ENCODE measurements at places on chromosomes 1 and 21.

GRCh38 chr1:204232526-204232925 lies 18.7 kb upstream of the GOLT1A start:
- no peak for DNase-seq

GRCh38 chr1:51829058-51829457 lies 49.5 kb downstream of the NRDC start:
- no peak for DNase-seq

DNA sequence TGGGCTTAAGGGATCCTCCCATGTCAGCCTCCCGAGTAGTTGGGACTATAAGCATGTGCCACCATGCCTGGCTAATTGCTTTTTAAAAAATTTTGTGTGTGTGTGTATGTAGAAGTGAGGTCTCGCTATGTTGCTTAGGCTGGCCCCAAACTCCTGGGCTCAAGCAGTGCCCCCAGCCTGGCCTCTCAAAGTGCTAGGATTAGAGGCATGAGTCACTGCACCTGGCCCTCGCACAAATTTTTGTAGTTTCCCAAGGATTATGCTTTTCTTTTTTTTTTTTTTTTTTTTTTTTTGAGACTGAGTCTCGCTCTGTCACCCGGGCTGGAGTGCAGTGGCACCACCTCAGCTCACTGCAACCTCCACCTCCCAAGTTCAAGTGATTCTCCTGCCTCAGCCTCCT lies 144.4 kb upstream of the HNRNPU start:
- no peak for DNase-seq

- DNase-seq = no peak
These were observed 50.6 kb downstream of the KIF26B start for GRCh38 chr1:245205396-245205795.

GRCh38 chr21:16587141-16587581 lies 857.4 kb downstream of the USP25 start:
- peak; percentile 35 for DNase-seq

- no peak for DNase-seq
These were observed 3.2 kb upstream of the IL10RB start for GRCh38 chr21:33262921-33263320.

DNA sequence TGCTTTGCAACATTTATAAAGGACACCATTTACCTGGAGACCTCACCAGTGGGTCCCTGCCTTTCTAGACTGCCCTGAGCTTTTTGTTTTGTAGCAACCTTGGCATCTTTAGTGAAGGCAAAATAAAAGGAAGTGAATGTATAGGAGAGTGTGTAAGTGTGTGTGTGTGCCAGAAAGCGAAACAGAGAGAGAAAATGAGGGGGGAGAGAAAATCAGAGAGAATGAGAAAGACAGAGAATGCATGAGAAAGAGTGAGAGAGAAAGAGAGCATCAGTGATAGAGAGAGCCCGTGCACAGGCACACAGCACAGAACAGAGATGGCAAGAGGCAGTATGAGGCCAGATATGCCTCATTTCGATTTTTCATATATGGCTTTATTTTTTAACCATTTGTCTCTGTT lies 57.5 kb downstream of the HSD3B1 start:
- no peak for DNase-seq

GRCh38 chr1:226553924-226554282 lies 5.3 kb downstream of the STUM start:
- DNase-seq = no peak

DNA sequence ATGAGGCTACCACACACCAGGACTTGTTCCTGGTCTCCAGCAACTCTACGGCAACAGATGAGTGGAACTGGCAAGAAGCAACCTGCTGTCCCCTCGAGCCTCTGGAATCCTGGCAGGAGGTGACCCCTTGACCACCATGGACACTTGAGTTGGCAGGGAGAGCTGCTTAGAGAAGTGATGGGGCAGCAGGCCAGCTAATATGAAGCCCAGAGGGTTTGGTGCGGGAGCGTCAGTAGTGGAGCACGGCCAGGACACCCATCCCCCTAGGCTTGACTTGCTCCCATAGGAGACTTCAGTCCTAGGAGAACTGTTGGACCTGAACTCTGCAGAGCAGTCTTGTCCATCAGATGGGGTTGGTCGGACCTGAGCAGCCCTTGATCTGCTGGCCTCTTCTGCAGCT lies 56.5 kb downstream of the CTH start:
- DNase-seq = no peak

GRCh38 chr1:29585656-29586055 lies 349.3 kb downstream of the PTPRU start:
- DNase-seq = no peak

GRCh38 chr1:102834688-102835320 lies 273.5 kb downstream of the COL11A1 start:
- DNase-seq = no peak

- DNase-seq = no peak
These were observed 15.5 kb downstream of the LEPR start for GRCh38 chr1:65435987-65436386.

- no peak for DNase-seq
These were observed 10.9 kb upstream of the SMG7 start for GRCh38 chr1:183461350-183461749.

DNA sequence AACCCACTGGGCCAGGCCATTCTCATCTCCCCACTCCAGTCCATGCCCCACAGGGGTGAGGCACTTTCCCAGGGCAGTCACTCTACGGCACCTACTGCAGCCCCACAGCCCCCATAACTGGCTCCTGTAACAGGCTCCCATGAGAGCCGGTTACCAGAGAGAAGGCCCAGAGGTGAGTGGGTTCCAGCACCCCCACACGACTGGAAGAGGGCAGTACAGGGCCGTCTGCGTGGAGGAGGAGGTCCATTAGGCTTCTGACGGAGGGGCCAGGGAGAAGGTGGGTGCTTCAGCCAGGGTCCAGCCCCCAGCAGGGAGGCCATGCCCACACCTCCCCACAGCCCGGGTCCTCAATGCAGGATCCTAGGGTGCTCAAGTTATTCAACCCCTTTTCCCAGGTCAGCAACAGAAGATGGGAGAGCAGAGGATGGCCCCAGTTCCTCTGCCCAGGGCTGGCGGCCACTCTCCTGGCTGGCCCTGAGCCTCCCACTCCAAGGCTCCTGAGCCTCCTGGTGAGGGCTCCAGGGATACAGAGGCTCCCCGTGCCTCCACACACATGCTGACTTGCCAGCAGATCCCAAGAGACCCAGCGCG lies 1.6 kb downstream of the ACAP3 start:
- DNase-seq = peak; percentile 56

- DNase-seq = peak; percentile 34
These were observed 165.8 kb upstream of the C1orf105 start for GRCh38 chr1:172254521-172255222.

GRCh38 chr1:16048573-16049189 lies 5.1 kb downstream of the CLCNKB start:
- DNase-seq = no peak

- DNase-seq = no peak
These were observed 11.7 kb downstream of the LAX1 start for GRCh38 chr1:203776636-203777035.

DNA sequence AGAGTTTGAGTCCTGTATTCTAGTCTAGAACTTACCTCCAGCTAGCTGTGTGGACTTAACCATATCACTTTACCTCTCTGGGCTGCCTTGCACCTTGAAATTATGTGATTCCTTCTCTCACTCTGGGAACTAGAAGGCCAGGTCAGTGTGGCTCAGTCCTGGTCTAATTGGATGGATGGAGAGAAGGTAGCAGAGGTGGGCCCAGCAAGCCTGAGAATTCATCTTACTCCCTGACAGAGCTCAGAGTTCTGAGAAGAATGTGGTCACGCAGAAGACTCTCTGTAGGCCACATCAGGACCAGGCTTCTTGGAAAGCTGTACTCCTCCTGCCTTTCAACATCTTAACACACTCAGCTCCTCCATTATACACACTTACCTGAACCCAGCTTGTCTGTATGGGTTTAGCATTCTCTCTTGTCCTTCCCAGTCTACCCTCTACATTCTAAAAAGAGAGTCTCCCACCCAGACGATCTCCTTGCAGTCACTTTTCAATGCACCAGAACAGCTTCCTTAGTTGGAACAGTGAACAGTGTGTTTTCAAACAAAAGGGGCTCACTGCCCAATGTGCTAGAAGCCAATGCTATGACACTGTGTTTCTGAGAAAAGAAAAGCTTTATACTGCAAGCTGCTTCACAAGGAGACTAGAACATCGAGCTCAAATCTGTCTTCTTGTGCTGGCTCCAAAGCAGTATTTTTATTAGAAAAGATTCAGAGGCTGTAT lies 60.5 kb downstream of the CAPN9 start:
- DNase-seq = no peak

GRCh38 chr1:151887028-151887427 lies 22.3 kb downstream of the THEM4 start:
- DNase-seq = no peak

DNA sequence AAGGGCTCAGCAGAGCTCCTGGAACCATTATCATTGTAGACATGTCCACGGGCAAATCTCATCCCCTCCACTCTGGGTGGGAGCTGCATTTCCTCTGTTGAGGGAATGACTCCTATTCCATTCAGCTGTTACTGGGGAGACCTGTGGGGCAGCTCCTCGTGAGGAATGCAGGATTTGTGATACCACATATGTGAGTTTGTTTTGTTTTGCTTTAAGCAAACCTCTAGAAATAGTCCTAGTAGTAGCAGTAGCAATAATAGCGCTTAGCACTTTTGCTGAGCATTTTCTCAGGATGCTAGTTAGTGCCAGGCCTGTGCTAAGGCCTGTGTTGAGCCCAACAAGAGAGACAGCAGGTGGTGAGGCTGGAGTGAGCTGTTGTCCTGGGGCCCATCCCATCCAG lies 10.8 kb downstream of the OLIG1 start:
- DNase-seq = no peak

DNA sequence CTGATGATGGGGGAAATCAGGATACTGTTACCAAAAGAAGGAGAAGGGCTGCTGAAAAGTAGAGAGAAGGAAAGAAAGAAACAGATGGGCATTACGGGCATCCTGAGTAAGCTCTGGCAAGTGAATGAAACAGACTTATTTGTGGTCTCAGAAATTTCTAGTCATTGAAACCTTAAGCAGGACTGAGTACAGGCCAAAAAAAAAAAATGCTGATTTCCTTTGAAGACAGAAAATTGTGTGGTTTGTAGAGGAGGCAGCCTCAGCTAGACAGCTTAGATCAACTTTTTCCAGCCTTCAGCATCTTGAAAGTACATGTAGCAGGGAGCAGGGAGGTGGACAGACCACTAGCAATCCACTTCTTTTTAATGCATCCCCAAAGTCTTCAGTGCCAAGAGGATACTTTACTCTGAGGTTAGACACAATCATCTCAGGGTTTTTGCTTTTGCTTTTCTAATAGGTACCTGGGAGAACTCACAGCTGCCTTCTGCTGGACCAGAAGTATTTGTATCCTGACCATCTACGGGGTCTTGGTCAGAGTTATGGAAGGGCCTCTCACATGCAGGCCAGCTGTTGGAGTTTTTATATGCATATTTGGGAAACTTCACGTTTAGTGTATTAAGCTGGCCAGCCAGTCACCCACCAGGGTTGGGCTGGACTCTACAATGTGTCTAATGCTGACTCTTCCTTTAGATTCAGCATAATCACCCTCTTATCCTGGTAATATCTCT lies 10.6 kb upstream of the CAPZB start:
- DNase-seq = no peak

DNA sequence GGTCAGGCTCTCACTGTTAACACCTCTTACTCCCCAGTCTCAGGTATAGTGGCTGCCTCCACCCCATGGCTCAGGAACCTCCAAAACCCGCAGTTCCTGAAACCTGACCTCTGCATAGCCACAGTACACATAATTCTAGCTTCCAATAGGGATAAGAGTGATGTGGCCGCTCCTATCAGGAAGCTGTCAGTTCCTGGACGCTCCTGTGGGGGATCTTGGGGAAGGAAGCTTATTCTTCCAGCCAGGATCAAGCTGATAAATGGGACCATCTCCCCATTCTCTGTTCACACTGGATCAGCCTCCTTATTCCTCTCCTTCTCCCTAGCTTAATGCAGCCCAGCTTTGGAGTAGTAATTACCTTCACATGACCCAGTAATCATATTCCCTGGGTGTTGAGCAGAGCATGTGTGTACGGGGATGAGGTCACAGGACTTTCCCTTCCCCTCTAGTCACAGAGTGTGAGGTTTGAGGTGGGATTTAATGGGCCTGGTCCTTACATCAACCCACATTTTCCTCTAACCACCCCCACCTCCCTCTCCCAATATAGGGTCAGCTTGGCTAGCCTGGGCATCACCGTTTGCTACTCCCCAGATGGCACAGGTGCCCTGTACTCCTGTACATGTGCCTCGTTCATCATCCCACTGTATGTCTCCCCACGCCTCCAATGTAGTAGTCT lies 7.0 kb upstream of the POU3F1 start:
- DNase-seq = peak; percentile 17

- DNase-seq = peak; percentile 7
These were observed 23.3 kb downstream of the CYP2J2 start for GRCh38 chr1:59903141-59903754.

DNA sequence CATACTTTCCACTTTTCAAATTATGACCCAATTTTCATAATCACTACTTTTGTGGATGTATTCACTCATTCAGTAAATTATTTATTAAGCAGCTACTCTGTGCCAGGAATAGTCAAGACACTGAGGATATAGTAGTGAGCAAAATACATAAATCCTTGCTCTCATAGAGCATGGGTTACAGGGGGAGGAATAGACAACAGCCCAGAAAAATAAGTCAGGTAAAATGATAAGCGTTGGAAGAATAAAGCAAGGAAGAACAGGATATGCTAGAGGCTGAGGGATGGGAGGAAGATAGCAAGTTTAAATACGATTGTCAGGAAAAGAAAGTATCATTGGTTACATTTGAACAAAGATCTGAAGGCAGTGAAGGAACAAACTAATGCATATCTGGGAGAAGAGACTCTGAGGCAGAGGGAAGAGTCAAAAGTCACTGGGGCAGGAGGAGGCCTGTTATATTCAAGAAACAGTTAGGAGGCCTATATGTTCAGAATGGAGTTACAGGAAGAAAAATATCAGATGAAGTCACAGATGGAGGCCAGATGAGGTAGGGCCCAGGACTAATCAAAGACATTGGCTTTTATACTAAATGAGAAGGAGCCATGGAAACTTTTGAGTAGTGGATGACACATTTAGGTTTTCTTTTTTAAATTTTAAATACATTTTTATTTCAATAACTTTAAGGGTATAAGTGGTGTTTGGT lies 42.9 kb downstream of the SEC22B start:
- DNase-seq = peak; percentile 4

GRCh38 chr1:208185801-208186231 lies 58.4 kb downstream of the PLXNA2 start:
- no peak for DNase-seq

- no peak for DNase-seq
These were observed 373.8 kb downstream of the LMO4 start for GRCh38 chr1:87702455-87702854.

GRCh38 chr1:51285055-51285454 lies 45.3 kb downstream of the TTC39A start:
- DNase-seq = no peak

Data from SW480 (cell line).